ENCODE measurements at places on chromosomes 2 and 18.

DNA sequence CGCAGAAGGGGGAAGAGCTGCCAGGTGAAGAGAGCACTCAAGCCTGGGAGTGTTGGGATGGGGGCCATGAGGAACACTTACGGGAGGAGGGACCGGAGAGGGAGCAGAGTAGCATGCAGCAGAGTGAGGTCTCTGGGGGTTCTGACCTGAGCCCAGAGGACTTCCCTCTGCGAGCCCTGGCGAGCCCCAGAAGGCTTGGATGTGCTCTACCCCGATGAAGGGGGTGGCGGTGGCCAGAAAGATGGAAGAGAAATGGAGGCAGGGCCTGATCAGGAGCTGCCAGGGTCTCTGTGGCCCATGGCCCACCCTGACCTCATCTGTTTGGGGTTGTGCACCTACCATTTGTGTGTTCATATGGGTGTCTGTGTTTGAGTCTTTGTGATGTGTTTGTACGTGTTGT is 42.0 kb downstream of the CROCC2 start:
- no peak for DNase-seq

DNA sequence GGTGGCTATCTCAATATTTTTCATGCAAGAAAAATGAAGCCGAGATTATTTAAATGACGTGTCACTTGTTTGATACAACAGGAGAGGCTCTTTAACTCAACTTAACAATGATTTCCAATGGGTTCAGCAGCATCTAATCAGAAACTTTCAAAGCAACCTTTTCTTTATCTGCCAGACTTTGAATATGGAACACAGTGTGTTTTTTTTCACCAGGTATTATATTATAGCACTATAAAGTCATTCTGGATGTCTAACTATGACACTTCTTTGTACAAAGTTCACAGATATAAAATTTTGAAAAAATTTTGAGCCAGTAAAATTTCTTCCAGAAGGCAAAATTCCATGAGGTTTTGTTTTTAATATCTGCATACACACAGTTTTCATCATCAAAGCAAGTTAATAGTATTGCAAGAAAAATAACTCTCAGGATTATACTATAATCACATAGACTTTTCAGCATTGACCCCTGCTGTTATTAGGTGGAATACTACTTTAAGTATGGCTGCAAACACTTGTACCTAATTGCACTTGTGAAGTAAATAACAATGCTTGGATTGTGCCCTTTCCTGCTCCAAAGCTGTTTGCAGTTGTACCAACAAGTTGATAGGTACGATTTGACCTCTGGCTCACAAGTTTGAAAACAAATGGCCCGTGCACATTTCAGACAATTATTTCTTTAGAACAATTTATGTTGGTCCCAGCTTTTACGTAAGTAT is 44.0 kb upstream of the DSG1 start:
- DNase-seq = no peak

- no peak for DNase-seq
Measured at GRCh38 chr2:133271105-133271504, 297.2 kb downstream of the NCKAP5 start.

- DNase-seq = no peak
Measured at GRCh38 chr2:120313695-120314615, 32.0 kb upstream of the INHBB start.

- no peak for DNase-seq
Measured at GRCh38 chr18:25053466-25053865, 298.5 kb downstream of the ZNF521 start.

- no peak for DNase-seq
Measured at GRCh38 chr18:33505297-33505696, 64.8 kb upstream of the CCDC178 start.

- no peak for DNase-seq
Measured at GRCh38 chr2:23706613-23707078, 220.3 kb downstream of the ATAD2B start.

DNA sequence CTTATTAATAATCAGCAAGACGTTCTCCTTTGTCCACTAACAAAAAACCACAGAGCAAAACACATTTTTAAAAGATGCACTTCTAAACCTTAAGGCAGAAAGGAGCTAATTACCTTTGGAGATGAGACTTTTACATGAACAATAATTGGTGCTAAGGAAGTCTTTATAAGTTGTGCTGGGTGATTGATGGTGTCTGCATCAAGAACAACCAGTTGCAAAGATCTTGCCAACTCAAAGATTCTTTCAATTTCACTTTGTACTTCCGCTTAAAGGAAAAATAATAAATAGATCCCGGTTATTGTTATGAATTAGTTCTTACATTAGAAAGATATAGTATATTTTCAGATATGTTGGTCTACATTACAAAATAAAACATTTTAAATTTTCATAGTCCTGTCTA is 26.9 kb upstream of the ARL5A start:
- DNase-seq = no peak

DNA sequence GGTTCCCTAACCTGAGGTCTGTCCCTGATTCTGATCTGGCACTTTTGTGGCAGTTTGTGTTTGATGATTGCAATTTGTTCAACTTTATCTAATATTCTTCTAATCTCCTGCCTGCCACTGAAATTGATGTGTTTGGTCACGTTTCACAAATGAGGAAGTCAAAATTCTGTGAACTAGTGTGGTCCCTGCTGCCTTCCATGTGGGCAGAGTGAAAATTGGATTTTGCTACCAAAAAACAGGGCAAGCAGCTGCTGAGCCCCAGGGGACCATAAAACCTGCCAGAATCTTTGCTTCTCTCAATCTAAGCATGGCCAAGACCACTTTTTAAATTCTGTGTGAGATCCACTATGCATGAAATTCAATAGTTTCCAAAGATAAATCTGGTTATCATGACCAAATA is 195.5 kb upstream of the CYRIA start:
- DNase-seq = no peak
